ENCODE measurements at places on chromosomes 3 and 15. TPM values are rescaled to one million over a fixed set of nuclear protein-coding genes. Genes with fewer than 3 reads are reported as not detected.
A peak's percentile ranks its signal among the peaks of the same experiment; 100 is the strongest.

The HCN4 gene
- not detected for polyA plus RNA-seq

The ZNF717 gene
- 10.2 TPM for polyA plus RNA-seq

The GASK1A gene
- polyA plus RNA-seq, result 6.1 TPM

The TMEM266 gene
- 0.97 TPM for polyA plus RNA-seq

The C3orf80 gene
- polyA plus RNA-seq, result not detected

The C3orf20 gene
- polyA plus RNA-seq, result 0.08 TPM

The TTC21A gene
- 2.9 TPM for polyA plus RNA-seq

DNA sequence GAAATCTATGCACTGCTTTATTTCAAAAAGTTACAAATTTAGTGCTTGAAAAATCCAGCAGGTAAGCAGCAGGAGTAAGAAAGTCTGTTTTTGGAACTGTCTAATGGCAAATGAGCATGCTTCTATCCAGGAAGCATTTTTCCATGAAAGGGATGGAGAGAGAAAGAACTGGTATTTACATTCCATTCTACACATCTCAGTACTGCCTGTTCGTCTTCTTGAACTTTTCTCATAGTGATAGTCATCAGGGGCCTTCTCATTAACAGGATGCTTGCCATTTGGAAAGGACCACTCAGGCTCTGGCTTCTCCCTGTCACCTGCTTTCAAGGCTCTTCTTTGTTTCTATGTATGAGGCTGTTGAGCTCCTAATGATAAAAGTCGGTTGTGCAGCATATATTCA is 267.3 kb upstream of the IL12A start:
- no peak for DNase-seq

DNA sequence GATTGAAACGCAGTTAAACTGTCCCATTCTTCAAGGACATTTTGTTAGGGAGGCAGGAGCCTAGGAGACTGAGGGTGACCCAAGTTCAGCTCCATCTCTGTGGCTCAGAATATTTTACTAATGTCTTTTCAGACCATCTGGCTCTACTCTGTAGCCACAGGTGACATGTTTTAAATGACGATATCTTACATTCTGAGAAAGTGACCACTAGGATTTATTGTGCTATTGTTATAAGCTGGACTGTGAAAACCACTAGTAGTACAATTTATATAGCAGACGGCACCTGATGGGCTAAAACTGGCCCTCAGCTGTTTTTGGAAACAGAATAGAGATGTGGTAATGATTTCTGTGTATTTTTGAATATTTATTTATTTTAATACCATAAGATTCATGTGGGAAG is 55.5 kb downstream of the MCF2L2 start:
- DNase-seq, result no peak

- DNase-seq, result no peak
Observed at GRCh38 chr15:67147396-67147949, 82.1 kb downstream of the SMAD3 start.

DNA sequence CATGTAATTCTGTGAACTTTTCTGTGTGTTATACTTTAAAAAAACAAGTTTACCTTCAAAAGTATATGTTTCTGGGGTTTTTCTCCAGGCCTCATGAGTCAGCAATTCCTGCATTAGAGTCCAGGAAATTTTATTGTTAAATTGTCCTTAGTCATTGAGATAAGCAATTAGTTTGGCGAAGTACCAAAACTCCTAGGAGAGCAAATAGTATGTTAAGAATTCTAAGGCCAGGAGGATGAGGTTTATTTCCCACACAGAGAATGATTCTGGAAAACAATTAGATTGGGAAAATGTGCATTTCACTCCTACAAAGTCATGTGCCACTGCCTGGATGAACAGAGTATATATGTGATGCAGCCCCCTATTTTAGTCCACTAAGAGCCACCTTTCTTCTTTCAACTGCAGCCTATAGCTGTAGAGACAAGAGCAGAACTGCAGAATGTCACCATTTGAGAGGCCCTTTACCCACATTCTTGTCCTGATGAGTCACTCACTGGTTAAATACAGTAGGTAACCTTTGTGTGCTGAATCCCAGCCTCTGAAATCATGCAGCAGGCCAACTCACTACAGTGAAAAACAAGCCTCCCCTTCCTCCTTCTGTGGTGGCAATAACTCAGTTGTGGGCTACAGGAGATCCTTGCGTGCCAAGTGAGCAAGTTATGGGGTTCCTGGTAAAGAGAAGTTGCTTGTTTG is 452.8 kb upstream of the THBS1 start:
- no peak for DNase-seq

DNA sequence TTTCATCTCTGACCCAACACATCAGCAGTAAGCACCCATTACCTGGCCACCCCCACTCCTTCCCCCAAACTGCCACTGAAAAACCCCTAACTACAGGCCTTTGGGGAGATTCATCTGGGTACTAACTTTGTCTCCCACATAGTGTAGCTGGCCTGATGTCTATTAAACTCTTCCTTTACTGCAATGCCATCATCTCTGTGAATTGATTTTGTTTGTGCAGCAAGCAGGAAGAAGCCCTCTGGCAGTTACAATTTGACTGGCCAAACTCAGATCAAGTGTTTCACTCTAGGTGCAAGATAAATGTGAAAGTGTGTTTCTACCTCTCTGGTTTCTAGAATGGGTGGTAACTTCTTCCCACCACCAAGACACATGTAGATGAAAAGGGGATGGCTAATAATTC is 26.7 kb upstream of the OR5K4 start:
- DNase-seq, result no peak

DNA sequence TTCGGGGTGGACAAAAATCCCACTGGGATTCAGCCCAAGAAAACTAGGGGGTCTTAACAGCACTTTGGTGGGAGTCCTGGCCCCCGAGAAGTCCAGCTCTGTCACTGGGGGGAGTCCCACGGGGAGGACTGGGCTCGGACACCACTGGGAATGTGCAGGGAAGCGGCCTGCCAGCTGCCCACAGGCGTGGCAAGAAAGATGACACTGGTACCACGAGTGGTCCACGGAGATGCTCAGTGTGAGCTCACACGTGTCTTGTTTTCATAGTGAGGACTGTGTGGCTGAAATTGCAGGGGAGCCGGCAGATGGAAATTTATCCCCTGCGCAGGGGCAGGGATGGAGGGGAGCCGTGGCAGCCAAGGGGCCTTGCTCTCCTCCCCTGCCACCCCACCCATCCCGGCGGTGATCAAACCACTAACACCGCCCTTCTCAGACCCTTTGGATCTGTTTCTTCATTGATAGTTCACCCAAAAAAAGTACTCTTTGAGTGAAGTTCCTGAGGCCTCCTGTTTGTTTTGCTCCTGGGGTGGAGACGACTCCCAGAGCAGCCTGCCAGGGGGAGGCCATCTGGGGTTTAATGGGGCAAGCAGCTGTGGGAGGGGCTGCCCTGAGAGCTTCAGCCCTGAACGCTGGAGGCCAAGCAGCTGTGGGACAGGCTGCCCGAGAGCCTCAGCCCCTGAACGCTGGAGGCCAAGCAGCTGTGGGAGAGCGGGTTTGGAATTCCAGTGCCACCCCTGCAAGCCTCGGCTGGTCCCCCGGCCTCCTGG is 130.9 kb downstream of the LRRK1 start:
- DNase-seq, result no peak

GRCh38 chr3:194404365-194405140 is 5.5 kb upstream of the GP5 start:
- DNase-seq, result peak; percentile 64

DNA sequence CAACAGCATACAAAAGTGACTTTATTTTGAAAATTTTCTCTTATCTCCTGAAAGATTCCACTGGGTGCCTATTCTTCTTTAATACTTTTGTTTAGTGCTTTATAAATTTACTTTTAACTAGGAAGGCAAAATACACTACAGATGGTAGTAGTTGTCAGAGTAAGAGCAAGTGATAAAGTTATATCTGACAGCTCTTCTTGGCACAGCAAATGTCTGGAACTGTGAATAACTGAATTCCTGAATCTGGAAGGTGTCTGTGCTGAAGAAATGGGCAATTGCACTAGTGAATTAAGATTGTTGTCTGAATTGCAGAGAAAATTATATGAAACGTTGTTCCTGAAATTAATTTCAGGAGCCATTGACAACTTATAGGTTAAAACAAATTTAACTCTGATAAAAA is 213.8 kb upstream of the CBLB start:
- no peak for DNase-seq

DNA sequence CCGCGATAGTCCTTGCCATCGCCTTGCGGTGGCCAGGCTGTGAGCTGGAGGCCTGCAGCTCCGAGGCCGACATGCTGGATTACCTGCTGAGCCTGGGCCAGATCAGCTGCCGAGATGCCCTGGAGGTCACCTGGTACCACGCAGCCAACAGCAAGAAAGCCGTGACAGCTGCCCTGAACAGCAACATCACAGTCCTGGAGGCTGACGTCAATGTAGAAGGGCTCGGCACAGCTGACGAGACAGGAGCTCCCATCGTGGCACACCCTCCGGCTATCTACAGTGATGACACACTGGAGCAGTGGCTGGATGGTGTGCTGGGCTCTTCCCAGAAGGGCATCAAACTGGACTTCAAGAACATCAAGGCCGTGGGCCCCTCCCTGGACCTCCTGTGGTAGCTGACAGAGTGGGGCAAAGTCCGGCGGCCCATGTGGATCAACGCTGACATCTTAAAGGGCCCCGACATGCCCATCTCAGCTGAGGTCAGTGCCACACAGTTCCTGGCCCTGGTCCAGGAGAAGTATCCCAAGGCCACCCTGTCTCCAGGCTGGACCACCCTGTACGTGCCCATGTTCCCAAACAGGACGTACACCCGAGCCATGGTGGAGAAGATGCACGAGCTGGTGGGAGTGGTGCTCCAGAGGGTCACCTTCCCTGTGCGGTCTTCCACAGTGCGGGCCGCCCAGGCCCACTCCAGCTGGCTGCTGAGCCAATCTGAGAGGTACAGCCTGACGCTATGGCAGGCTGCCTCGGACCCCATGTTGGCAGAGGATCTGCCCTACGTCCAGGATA is 70.2 kb downstream of the FAM43A start:
- DNase-seq, result no peak

GRCh38 chr3:8970971-8971589 is 7.8 kb upstream of the RAD18 start:
- DNase-seq, result peak; percentile 71

GRCh38 chr15:42954291-42954690 is 33.7 kb upstream of the TTBK2 start:
- no peak for DNase-seq

DNA sequence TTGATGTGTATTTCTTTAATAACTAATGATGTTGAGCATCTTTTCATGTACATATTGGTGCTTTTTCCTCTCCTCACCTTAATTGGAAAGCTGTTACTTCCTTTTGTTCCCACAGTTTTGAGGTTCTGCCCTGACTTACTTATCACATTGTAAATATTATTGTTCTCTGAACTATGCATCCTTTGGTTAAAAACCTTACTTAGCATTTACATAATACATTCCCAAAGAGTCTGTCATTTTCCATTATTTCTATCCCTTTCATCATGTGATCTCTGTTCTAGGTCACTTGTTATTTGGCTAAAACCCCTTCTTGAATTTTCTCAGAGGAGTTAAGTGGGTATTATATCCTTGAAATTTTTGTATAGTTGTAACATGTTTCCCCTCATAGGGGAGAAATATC is 33.0 kb downstream of the SLC12A6 start:
- no peak for DNase-seq

DNA sequence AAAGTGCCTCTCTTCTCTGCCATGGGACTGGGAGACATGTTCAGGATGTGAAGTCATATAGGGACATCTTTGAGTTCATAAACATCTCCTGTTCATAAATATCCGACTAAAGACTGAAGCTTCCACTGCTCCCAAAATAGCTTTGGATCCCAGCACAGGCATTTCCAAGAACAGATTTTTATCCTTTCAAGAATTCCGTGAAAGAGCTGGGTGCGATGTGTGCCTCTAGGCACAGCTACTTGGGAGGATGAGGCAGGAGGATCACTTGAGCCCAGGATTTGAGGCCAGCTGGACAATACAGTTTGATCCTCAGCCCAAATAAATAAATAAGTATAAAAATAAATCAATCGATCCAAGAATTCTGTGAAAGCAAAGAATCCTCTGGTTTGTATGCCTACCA is 6.7 kb upstream of the ISLR2 start:
- no peak for DNase-seq

GRCh38 chr3:161695811-161696210 is 199.2 kb downstream of the OTOL1 start:
- DNase-seq, result no peak

- no peak for DNase-seq
Observed at GRCh38 chr3:97871801-97872524, 50.2 kb downstream of the CRYBG3 start.

GRCh38 chr3:53375019-53375418 is 27.7 kb upstream of the DCP1A start:
- peak; percentile 33 for DNase-seq

Data from hindlimb muscle (tissue), 1 donor.